ENCODE measurements at places on chromosomes 2 and 18.

DNA sequence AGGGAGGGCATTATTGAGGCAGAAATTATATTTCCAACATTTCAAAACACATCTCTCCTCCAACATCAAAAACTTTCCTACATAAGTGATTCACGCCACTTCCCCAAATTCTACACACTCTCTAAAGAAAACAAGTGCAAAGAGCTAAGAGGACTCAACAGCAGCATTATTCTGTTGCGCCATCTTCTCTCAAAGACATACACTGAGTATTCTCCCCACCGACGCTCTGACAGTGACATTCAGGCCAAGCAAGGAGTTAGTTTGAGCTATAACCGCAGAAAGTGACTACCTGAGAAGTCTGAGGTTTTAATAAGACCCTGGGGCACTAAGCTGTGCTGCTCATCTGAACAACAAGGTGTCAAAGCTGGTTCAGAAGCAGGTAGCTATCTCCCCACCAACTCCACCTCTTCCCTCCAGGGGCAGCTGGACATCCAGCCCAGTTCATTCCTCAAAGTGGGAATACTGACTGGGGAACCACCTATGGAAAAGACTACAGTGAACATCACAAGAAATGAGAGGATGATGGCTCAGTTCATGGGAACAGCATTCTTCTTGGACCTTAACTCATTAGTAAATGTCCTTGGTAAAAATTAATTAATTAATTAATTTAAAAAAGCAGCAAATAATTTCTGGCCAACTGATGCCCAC lies 309.5 kb upstream of the CCDC68 start:
- no peak for DNase-seq

DNA sequence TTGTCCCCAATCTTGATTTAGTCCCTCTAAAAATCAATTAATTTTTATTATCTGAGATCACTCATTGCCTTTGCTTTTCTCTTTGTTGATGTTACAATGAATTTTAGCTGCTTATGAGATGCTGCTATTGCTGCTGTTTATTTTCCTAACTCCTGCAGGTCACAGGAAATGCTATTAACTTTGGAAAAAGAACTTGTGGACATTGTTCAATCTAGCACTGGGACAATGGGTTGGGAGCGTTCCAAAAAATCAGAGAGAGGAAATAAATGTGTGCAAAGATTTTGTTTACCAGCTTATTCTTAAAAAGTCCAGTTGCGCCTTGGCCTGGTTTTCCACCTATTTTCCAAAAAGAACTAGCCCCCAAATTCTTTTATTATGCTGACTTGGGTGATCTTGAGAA lies 268.3 kb downstream of the PTH2R start:
- DNase-seq: no peak

GRCh38 chr2:19478409-19478808 lies 120.0 kb upstream of the OSR1 start:
- no peak for DNase-seq

DNA sequence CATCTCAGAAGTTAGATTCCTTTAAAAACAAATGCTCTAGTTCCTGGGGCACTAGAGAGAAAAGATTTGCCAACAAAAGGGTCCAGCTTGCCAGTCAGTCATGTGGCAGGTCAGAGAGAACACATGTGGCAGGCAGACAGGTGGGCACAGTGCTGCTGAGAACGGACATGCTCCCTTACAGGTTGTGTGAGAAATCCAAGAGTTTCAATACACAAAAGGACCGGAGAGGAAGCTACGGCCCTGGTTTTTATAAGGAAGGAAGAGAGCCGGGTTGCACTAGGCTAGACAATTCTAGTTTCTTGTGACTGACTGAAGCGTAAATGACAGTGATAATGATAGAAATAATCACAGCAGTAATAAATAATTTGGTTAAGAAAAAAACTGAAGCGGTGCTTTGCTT lies 18.3 kb downstream of the CDC42EP3 start:
- DNase-seq: no peak

- no peak for DNase-seq
Measured at GRCh38 chr2:18413676-18414396, 146.6 kb downstream of the RDH14 start.
